Renal cortex interstitium (tissue), 15 donors: ENCODE measurements at places on chromosomes 6 and 20. TPM values are rescaled to one million over a fixed set of nuclear protein-coding genes. Genes with fewer than 3 reads are reported as not detected.

DNA sequence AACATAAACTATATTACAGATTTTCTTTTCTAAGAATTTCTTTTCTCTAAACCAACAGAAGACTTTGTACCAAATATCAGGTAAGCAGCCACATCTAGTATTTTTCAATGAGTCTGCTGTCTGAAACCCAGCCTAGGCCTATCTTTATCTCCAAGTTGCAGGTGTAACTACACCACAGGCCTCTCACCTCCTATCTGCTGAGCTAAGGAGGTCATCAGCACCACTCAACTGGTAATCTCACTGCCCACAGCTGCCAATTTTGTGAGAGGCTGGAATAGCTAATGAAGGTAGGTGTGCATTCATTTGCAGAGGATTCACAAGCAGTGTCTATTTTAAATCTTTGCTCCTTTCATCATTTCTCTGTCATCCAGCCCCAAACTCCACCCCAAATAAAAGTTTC lies 584.8 kb downstream of the HDGFL1 start:
- no peak for DNase-seq

DNA sequence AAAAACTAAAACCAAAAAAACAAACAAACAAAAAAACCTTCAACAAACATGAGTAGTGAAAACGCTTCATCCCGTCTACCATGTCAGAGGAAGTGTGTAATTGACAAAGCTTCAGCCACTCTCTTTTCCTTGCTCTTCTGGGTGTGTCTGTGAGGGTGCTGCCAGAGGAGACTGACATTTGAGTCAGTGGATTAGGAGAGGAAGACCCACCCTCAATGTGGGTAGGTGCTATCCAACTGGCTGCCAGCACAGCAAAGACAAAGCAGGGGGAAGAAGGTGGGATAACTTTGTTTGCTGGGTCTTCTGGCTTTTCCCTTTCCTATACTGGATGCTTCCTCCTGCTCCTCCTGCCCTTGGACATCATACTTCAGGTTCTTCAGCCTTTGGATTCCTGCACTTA lies 145.6 kb downstream of the TASP1 start:
- DNase-seq, result no peak

DNA sequence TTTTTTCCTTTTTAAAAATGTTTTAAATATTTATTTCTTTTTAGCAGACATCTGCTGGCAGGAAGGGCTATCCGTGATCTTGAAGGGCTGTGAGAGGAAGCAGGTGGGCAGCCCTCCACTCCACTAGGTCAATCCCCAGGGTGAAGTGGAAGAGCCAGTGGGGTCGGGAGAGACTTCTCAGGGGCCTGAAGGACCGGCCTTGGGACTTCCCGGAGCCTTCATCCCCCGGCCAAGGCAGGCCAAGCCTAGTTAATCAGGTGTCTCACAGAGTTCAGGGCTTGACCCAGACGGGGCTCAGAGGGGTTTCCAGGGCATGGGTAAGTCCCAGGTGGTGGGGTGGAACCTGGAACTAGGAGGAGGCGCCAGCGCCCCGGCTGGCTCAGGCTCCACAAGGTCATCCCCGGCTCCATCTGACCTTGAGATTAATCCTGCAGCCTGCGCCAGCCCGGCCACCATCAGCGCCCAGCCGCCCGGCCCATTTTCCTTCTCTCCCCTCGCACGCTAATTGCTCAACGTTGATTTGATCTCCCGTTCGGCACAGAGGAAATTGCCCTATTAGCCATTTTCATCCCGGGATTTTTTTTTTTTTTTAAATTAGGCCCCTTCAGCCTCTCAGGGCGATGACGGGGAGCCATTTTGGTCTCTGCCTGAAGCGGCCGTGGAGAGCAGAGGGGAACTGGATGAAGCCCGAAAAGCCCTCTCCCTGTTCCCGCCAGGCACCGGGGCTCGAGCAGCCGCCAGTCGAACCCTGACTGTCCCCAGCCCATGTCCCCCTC lies 44.4 kb downstream of the MDFI start:
- no peak for DNase-seq

Gene PAK5
- polyA plus RNA-seq, result 0.45 TPM
